ENCODE measurements at places on chromosomes 2 and 18. TPM values are rescaled to one million over a fixed set of nuclear protein-coding genes. Genes with fewer than 3 reads are reported as not detected.

- no peak for DNase-seq
These were observed 31.2 kb downstream of the TWIST2 start for GRCh38 chr2:238879043-238879442.

- no peak for DNase-seq
These were observed 163.3 kb downstream of the METTL4 start for GRCh38 chr18:2407961-2408360.

- DNase-seq: no peak
These were observed 74.1 kb upstream of the SMAD2 start for GRCh38 chr18:48004577-48004976.

The SMAD7 gene
- 29.3 TPM for total RNA-seq

The TACR1 gene
- not detected for total RNA-seq

The IGFBP2 gene
- 636 TPM for total RNA-seq

The TLX2 gene
- total RNA-seq: not detected

Data from stomach (tissue), 19 donors.